Left hindlimb (tissue), 1 donor: ENCODE measurements at places on chromosomes 11 and 22.

DNA sequence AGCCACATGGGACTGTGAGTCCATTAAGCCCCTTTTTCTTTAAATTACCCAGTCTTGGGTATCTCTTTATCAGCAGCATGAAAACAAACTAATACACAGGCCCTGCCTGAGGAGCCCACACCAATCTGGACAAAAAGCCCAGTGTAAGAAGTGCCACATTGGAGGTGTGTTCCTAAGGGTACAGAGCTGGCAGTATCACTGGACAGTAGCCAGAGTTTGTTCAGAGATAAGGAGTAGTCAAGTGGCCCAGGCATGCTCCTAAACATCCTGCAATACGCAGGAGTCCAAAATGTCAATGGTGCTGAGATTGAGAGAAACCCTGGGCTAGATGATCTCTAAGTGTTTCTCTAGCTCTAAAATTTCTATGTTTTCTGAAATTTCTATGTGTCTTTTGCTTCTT lies 27.0 kb upstream of the POGLUT3 start:
- no peak for DNase-seq

- DNase-seq: no peak
Measured at GRCh38 chr11:68682531-68682961, 1.8 kb upstream of the GAL start.

GRCh38 chr11:73135346-73136284 lies 6.5 kb downstream of the FCHSD2 start:
- DNase-seq: no peak

- no peak for DNase-seq
Measured at GRCh38 chr11:64037027-64037634, 1.4 kb downstream of the FLRT1 start.

- DNase-seq: no peak
Measured at GRCh38 chr11:20840341-20840740, 171.0 kb downstream of the NELL1 start.
